Stimulated activated naive CD4-positive, alpha-beta T cell treated with Interleukin-2 at 50 U/mL for 16 hours (primary cell): ENCODE measurements at places on chromosomes 6 and 20.
A peak's percentile ranks its signal among the peaks of the same experiment; 100 is the strongest.

DNA sequence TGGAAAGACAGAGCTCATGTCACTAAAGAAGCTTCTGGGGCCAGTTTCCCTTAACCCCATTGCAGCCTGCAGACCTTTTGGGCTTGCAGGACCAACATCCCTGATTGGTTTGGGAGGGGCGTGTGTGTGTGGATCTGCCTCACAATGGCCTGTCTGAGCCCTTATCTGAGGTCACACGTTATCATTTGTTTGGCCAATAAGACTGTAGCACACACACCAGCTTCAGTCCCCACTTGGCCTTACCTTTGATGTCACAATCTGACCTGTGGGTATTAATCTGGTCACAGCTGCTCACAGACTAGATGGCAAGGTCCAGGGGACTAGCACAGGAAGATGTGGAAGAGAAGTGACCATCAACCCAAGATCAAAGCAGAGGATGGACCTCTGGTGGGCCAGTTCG lies at the start of gene SCP2D1:
Gene SCP2D1 (plus strand): TSS at position 301 of the 400 bp plus-strand sequence. CDS start 33 bp downstream, at position 334.
- no peak for DNase-seq

DNA sequence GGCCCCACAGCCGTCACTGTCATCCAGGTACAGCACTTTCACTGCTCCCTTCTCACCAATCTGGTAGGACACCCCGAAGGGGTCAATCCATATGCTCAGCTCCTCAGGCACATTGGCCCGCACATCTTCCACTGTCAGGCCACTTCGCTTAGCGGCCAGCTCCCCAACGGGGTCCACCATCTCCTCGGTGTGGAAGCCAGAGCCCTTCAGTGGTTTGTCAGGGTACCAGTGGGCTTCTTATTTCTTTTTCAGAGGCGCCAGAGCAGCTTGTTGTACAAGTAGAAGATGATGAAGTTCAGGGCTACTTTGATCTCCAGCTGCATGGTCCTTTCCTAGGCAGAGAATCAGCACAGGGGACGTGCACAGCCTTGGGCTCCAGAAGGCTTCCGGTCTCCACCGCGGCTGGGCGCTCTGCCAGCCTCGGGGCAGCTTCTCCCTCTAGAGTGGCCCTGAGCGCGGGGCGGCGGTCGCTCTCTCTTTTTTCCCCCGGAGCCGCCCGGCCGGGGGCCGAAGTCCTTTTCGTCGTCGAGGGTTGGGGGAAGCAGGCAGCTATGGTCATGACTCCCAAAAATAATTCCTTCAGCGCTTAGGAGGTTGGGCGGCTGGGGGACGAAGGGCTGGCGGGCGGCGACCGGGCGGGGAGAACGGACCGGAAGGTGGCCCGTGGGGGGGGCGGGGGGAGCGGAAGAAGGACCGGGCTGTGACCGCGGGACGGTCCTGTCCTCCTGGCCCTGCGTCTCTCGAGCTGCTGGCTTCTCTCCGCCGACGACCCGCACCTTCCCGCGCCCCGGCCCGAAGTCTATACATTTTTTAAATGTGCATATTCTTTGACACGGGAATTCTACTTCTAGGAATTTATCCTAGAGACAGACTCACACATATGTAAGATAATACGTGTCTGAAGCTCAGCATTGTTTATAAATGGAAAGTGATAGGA lies 6.5 kb upstream of the ZSCAN9 start:
- peak; percentile 4 for DNase-seq

DNA sequence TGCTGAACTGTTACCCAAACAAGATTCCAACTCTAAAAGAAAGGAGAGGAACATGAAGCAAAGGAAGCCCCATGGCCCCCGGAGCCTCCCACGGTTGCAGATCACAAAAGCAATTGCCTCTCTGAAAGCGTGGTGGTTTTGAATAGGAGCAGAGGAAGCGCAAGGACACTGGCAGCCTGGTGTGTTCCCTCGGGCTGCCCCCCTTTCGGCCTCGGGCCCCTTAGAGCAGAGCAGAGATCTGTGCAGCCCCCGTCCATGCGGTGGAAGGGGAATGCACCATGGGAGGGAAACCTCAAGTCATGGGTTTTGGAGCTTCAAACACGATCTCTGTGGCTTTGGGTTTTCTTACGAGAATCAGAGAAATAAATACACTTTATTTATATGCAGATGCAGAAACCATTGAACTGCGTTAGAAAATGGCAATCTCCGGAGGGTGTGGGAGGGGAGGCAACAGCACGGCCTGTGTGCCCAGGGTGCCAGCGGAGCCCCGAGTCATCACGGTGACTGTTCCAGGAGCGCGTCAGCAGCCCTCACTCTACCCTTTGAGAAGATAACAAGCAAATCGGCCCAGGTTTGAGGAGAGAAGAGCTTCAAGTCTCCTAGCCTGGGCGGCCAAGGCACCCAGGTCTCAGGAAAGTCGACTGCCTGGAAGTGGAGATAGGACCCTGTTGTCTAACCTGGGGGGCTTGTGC lies 20.5 kb downstream of the FOXF2 start:
- no peak for DNase-seq

DNA sequence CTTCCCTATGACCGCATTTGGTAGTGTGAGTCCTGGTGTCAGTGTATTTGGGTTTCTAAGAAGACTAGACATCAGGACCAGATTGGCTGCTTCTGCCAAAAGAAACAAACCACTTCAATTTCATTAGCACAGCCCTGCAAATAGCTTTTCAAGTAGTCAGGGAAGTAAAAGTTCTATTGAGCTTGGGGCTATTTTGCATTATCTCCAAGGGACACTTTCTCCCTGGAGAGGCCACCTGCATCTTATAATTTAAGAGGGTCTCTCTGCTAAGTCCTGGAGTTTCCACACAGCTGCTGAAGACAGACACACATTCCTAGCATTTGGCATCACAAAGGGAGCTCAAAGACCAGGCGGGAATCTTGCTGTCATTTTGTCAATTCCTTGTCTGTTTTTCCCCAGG lies 141.2 kb downstream of the BMP2 start:
- no peak for DNase-seq

DNA sequence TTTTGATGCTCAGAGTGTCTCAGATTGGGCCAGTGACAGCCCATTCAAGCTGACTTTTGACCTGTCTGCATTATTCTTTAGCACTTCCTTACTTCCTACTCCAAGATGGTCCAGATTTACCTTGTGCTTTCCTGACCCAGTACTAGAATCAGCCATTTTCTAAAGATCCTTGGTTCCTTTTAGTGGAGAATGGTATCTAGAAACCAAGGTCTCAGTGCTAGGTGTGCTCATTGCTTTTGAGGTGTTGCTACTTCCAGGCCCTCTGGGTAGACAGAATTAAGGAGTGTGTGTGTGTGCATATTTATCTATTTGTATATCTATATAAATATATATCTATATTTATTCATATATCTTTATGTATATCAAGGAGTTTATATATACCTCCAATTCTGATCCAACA lies 67.3 kb upstream of the UTRN start:
- no peak for DNase-seq

DNA sequence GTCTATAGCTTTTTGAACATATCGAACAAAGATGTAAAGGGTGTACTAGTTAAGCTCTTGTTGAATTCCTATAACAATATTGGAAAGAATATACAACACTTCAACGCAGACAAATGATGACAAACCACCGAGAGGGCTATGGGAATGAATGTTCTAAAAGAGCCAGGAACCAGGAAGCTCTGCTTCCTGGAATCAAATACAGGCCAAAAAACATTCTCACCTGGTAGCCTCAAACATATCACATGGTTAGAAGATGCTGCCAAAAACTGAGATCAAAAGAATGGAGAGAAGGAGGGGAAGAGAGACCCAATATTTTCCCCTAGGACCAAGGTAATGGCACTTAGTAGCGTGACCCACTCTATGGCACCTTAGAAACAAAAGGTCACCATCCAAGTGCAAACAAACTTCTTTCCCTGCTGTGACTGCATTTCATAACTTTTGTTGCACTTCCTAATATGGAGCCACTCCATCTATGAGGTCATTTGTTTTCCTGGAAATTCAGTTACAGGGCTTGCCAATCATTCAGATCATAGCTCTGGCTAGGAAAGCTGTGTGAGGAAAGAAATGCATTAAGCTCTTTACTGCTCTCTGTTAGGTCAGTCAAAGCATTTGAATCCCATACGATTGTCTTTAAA lies 199.2 kb upstream of the NT5E start:
- no peak for DNase-seq

DNA sequence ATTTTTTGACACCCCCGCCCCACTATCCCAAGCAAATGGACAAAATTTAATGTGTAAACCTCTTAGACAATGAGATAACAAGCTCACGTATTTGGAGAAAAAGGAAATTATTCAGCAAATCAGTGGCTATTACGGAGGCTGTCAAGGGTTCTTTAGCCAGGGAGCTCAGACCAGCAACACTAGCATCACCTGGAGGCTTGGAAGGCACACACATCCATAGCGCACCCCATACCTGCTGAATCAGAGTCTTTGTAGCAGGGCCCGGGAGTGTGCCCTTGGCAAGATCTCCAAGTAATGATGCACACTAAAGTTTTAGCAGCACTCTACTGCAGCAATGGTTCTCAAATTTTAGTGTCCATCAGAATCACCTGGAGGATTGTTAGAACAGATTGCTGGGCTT lies 223.2 kb upstream of the BTBD3 start:
- DNase-seq, result no peak

DNA sequence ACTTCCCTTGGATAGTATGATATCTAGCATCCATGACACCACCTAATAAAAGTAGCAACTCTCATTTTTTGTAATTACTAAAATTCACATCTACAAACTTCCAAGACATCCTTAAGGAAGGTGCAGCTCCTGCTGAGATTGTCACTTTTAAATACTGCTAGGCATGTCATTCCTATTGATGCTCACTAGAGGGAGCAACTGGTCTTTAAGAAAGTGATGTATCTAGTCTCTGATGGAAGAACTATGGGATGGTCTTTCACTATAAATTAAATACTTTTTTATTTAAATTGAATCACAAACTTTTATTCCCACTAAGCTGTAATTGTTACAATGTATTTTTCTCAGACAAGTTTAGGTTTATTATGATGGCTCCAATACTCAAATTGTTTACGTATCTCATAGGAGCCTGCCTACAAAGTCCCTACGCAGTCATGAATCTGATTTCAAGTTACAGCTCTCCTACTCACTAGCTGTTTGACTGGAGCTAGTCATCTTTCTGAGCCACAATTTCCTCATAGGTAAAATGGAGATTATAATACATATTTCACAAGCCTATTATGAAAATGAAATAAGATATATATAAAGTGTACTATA lies 8.1 kb upstream of the TSPYL1 start:
- no peak for DNase-seq

GRCh38 chr20:2114990-2115681 lies 13.5 kb downstream of the STK35 start:
- DNase-seq, result no peak

DNA sequence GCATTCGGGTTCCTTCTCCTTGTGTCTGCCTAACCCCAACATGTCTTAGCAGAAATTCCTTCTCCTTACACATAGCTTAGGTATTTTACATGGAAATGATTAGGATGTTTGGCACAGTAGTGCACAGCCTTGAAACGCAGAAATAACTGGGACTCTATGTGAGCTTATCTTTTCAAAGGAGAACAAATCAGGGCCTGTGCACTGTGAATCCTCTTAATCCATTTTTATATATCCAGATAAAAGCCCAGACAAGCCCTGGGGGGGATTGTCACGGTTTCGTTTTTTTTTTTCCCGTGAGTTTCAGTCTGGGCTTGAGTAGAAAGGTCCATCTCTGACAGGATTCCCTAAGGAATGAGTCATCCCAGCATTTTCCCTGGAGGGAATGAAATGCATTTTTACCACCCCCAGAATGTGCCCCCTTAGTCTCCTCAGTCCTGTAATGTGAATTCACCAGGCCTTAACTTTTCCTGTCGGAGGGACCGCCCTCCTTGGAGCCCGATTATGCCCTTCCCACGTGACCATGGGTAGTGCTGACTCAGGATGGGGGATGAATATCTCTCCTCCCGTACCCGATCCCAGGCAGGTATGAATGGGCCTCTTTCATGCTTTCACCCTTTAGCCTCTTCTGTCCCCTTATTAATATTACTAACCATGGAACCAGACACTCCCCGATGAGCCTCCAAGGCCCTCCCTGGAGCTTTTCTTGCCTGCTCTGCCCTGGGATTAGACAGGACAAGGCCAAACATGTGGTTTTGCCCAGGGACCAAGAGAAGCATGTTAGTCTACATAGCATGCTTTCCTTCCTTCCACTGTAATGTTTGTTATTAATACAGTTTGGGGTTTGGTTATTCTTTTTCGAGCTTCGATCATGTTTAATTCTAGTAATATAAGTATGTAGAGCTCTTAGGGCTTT lies 23.9 kb upstream of the NAA20 start:
- DNase-seq, result no peak

DNA sequence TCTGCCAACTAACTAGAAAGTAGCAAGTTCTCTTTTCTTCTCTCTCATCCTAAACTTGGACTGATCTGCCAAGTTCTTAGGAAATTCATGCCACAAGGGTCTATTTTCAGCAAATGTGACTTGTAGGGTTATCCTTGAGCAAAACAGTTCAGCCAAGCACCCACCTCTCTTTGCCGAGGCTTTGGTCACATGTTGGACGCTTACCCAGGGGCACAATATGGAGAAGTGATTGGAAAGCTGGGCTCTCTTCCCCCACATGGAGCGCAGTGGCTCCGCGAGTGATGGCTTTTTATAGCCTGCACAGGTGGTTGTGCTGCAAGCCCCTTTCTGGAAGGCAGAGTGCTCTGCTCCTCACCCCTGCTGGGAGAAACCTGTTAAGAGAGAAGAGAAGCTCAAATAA lies 47.7 kb upstream of the FNDC1 start:
- no peak for DNase-seq

GRCh38 chr6:132812756-132813172 lies 1.6 kb upstream of the RPS12 start:
- DNase-seq, result no peak

DNA sequence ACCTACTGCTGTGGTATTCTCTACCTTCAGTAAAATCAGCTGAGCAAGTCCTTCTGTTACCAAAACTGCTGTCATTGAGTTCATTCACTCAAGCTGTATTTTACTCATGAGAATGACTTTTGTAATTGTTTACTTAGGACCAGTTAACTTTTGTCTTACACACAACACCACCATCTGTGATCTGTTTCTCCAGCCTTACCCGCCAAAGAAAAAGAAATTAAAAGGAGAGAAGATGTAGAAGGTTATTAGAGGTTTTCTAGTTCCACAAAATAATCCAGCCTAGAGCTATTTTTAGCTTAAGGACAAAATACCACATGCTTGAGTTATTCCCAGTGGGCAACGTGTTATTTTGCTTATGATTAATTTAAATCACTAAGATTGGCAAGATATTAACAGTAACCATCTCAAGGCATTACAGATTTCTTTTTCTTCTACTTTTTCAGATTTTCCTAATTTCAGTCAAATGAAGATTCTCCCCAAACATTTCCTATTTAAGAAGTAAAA lies 38.2 kb downstream of the FAM8A1 start:
- no peak for DNase-seq

DNA sequence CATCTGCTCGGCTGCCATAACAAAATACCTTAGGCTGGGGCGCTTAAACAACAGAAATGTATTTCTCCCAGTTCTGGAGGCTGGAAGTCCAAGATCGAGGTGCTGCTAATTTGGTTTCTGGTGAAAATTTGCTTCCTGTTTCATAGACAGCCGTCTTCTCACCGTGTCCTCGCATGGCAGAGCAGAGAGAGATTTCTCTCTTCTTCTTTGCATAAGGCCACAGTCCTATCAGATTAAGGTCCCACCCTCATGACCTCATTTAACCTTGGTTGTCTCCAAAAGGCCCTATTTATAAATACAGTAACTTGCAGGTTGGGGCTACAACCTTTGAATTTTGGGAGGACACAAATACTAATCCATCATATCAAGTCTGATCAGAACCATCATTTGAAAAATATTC lies 544.3 kb downstream of the KIF16B start:
- no peak for DNase-seq
